ENCODE measurements at places on chromosomes 4 and X.

DNA sequence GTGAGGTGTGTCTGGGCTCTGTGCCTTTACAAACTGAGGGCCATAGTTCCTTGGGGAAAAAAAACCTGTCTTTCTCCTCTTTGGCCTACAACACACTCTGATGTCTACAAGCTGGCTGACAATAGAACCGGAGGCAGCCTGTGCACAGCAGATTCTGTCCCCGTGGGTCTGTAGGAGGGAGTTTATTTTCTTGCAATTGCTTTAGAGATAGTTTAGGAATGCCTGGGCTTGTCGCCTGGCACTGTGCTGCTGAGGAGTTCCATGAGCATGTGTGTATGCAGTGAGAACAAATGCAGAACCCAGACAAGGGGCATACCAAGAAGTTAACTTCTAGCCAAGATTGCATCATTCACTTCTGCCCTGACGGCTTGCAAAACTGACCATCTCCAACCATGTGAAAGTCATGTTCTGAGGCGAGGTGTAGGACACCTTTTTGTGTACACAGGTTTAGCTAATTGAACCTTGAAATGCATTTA is 54.1 kb downstream of the CCNI start:
- no peak for DNase-seq

DNA sequence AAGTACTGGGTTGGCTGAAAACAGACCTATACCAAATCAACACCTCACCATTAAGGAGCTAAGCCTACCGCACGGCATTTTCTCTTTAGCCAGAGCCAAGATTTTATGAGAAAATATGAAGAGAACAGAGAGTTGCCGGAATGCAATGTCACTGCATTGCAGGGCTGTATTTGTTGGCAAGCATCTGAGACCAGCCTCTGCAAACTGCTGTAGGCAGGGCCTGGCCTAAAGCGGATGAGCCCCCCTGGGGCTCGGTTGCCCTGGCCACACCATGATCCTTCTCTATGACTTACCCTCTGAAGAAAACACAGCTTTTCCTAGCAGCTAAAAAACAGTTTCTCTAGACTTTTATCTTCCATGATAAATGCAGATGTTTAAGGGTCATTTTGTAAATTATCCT is 120.5 kb upstream of the SORBS2 start:
- no peak for DNase-seq

DNA sequence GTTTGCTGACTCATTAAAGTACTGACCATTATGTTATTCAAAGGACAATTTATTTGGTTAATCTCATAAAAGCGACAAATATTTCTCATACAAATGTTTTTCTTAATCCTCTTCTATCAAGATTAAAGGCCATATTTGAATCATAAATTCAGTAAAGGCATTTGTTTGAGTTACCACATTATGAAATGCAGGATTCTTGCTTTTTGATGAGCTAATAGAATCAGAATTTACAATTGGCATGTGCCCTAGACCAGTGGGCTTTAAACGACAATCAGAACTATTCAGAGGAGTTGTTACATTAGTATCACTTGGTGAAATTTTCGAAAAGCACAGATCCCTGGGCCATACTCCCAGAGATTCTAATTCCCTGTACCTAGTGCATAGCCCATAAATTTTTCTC is 55.3 kb downstream of the KLHL4 start:
- DNase-seq: no peak

- no peak for DNase-seq
These were observed 283.9 kb upstream of the AGA start for GRCh38 chr4:177726111-177726510.

DNA sequence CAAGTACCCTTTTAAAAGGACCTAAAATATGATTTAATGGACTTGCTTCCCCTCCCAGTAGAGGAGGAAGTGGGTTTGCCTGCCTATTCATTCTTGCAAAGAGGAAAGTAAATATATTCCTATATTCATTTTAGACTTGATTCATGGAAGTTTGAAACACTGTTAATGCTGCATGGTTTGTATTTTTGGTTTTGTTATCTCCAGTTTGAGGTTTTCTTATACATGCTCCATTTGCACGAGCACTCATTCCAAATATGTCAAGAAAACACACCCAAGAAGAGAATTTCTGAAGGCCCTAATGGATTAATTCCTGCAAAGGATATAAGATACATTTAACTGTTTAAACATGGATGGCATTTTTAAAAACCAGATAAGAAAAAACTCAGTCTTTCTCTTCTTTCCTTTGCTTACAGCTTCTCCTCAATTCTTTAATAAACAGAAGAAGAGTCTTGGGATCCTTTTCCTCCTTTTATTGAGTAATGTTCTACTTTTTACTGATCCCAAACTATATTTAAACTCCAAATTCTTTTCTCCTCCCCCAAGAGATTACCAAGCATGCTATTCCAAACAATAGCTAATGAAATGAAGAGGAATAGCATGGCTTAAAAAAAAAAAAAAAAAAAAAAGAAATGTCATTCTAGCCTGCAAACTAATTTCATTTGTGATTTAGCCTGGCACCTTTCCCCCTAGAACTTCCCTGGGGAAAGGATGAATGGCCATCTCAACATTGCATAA is 54.6 kb upstream of the LDB2 start:
- no peak for DNase-seq

- no peak for DNase-seq
These were observed 164.2 kb downstream of the PDGFRA start for GRCh38 chr4:54393243-54393642.

GRCh38 chr4:18366892-18367291 is 345.3 kb upstream of the LCORL start:
- no peak for DNase-seq

GRCh38 chrX:40467454-40467853 is 113.3 kb upstream of the ATP6AP2 start:
- DNase-seq: no peak

GRCh38 chr4:180542445-180543100 is 1700.6 kb upstream of the TENM3 start:
- DNase-seq: no peak

GRCh38 chr4:185139736-185140135 is 3.3 kb upstream of the SLC25A4 start:
- DNase-seq: no peak

DNA sequence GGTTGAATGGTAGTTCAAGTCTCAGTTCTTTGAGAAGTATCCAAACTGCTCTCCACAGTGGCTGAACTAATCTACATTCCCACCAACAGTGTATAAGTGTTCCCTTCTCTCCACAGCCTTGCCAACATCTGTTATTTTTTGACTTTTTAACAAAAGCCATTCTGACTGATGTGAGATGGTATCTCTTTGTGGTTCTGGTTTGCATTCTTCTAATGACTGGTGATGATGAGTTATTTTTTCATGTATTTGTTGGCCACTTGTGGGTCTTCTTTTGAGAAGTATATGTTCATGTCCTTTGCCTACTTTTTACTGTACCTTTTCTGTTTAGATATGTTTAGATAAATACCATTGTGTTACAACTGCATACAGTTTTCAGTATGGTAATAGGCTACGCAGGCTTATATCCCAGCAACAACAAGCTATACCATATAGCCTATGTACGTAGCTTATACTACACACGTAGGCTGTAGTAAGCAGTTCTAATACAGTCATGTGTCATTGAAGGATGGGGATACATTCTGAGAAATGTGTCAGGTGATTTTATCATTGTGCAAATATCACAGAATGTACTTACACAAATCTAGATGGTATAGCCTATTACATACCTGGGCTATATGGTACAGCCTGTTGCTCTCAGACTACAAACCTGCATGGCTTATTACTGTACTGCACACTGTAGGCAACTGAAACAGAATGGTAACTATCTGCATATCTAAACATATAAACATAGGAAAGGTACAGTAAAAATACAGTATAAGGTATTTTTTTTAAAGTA is 28.1 kb downstream of the KLHL8 start:
- DNase-seq: no peak

- DNase-seq: no peak
These were observed 90.4 kb upstream of the RAB40AL start for GRCh38 chrX:102846544-102847236.

DNA sequence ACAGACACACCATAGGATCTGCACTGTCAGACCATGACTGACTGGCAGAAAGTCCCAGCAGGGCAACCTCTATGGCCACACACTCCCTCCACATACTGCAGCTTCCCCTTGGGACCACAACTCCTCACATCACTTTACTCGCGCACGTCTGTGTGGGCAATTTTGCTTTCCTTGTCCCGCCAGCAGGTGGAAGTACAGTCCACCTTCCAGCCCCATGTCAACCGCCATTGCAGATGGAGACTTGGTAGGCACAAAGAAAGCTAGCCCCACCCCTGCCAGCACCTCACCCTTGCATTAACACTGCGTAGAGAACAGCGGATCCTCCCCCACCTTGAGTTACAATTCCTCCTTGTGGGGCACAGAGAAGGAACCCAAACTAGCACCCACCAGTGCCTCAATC is 74.4 kb upstream of the NAP1L2 start:
- DNase-seq: no peak

DNA sequence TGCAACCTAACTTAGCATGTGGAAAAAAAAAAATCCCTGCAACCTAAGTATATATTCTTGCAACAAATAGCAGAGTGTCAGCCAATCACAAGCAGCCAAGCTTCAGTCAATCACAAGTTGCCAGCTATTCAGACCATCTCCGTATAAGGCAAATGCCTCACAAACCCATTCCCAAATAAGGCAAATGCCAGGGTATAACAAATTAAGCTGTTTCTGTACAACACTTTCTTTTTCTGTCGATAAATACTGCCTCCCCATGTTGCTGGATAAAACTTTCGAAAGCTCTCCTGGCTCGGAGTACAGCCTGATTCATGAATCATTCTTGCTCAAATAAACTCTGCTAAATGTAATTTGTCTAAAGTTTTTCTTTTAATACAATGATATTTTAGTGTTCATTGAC is 460.7 kb upstream of the SMIM31 start:
- no peak for DNase-seq

DNA sequence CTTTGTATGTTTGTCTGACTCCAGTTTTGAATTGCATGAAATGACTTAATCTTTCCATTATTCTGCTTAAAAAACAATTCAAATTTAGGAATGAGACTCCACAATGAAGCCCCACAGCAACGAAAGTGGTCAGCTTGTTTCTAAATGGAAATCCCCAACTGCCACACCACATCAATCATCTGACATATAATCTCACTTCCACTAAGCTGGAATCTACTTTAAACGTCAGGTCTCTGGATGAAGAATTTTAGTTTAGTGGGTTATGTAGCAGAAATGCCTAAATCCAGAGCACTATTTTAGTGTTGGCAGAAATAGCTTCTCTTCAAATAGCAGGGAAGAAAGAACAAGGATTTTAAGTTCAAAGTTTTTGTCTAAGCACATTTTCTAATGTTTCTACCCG is 1.7 kb upstream of the BMP2K start:
- DNase-seq: no peak

DNA sequence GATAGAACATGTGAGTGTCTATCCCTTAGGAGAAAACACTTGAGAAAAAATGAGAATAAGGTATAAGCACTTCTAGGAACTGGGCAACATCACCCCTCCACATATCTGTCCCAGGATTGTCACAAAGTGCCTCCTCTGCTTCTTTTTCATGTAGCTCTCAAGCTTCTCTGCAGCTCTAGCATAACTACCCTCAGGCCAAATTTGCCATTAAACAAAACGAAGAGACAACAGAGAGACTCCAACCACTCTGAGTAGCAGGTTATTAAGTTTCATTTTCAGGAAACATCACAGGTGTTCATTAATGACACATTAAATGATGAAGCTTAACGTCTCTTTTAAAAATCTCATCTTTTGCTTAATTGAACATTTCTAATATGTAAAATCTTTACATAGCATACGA is 580.0 kb downstream of the GALNTL6 start:
- DNase-seq: no peak

DNA sequence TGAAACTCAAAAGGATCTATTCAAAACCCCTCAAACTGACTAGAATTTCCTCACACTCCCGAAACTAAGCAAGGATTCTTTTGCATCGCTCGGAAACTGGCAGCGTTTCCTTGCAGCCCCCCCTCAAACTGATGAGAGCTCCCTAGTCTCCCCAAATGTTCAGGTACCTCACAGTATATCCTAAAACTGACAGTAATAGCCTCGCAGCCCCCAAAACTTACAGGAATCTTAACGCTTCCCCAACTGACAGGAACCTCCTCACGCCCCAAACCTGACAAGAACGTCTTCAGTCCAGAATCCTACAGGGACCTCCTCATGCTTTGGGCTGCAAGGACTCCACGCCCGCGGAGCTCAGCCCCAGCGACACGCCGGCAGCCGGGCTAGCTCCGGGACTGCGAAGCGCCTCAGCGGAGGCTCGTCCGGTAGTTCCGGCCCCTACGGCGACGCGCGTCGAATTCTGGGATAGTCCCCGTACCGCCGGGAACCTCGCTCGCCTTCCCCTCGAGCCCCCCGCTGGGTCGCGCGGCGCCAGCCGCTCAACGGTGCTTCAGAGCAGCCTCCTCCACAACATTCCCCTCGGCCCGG is 640 bp downstream of the PHF8 start:
- peak; percentile 28 for DNase-seq

GRCh38 chr4:2259036-2259540 is 2.8 kb downstream of the MXD4 start:
- peak; percentile 14 for DNase-seq

- no peak for DNase-seq
These were observed 348.2 kb downstream of the KCTD8 start for GRCh38 chr4:44100456-44100855.

DNA sequence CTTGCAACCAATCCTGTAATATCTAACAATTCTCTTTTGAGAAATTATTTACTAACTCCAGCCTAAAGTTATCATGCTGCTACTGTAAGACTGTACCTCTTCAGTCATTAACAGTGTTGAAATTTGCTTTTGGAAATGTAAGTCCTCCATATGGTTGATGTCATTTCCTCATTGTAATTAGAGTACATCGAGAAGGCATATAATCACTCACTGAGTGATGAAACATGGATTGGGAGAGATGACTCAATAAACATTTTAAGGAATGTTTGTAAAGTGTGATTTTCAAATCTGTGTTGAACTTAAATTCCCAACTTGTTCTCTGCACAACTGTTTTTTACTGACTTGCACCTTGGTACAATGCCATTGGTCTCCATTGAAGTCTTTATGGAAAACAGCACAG is 61.2 kb downstream of the HMGB2 start:
- DNase-seq: no peak

DNA sequence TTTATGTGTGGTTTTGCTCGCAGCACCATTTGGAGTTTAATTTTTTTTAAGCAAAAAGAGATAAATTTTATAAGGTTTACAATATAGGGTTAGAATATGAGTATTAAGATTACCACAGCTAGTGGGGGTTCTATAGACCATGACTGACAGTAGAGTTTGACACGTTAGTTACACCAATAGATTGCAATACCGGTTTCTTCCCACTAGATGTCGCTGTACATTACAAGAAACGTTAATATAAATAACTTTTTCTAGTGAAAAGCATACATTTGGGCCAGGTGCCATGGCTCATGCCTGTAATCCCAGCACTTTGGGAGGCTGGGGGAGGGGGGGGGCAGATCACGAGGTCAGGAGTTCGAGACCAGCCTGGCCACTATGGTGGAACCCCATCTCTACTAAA is 433.6 kb downstream of the MAGEB5 start:
- DNase-seq: no peak

- DNase-seq: no peak
These were observed 26.4 kb downstream of the TMEM184C start for GRCh38 chr4:147643616-147644015.

- DNase-seq: peak; percentile 44
These were observed 26.0 kb downstream of the KIT start for GRCh38 chr4:54683616-54684346.

Measured in CD4-positive, alpha-beta T cell treated with Interleukin-15 for 1 hour (primary cell).